ENCODE measurements at places on chromosomes 2 and 18.

- no peak for DNase-seq
Measured at GRCh38 chr2:141589314-141589713, 541.5 kb downstream of the LRP1B start.

- no peak for DNase-seq
Measured at GRCh38 chr2:160064916-160065315, 2.5 kb upstream of the PLA2R1 start.

GRCh38 chr18:4196351-4196750 lies 258.8 kb downstream of the DLGAP1 start:
- no peak for DNase-seq

DNA sequence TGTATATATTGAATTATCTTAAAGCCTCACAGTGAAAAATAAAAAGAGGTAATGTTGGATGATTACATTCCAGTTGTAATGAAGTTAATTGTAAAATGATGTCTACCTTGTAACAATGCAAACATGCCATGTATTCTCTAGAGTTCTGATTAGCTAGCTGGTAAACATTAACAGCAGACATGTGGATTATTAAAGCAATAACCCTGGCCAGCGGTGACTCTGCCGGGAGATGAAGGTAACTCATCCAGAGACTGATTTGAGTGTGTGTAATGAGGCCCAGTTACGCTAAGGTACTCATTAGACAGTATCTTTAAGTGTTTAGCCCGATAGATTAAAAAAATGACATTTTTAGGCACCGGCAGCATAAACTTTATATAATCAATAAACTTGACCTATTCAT lies 79.6 kb upstream of the REV1 start:
- DNase-seq = no peak

- no peak for DNase-seq
Measured at GRCh38 chr2:220785178-220785577, 786.9 kb downstream of the EPHA4 start.

- DNase-seq = no peak
Measured at GRCh38 chr18:2535419-2535910, 35.8 kb downstream of the METTL4 start.

GRCh38 chr2:217947383-217948350 lies 55.1 kb downstream of the TNS1 start:
- DNase-seq = no peak

GRCh38 chr2:30613001-30613400 lies 166.0 kb downstream of the LCLAT1 start:
- DNase-seq = no peak

GRCh38 chr2:11419781-11420180 lies 46.2 kb downstream of the E2F6 start:
- DNase-seq = no peak

DNA sequence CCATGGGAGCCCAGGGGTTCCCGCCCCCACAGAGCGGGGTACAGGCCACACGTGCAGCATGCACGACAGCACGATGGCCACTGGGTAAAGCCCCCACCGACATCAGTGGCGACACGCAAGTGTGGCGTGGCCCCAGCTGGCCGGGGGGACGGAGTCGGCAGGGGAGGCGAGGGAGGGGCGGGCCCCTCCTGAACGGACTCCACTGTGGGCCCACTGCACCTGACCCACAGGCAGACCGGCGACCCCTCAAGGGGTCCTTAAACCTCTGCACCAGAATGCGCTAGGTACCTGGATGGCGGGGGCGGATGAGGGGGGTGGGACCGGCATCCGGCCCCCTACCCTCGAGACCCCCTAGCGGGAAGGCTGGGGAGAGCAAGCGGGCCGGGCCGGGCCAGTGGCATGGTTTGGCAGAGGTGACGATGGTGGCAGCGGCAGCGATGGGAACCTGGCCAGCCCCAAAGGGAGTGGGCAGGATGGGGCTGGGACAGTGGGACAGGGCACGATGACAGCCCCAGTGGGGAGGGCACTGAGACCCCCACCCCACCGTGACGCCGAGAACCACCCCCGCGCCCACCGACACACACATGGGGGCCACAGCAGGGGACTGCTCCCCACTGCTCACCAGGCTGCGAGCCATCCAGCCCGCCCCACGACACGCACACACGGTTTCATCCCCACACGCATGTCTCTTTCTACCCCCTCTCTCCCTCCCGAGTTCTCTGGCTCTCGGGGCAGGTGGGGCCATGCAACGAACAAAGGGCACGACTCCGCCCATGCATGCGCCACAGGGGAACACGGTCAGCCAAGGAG lies 91.9 kb upstream of the ANKRD30BL start:
- DNase-seq = no peak

GRCh38 chr2:29223851-29224692 lies 108.9 kb downstream of the CLIP4 start:
- peak; percentile 15 for DNase-seq

GRCh38 chr2:119487434-119488244 lies 36.6 kb downstream of the SCTR start:
- DNase-seq = no peak

DNA sequence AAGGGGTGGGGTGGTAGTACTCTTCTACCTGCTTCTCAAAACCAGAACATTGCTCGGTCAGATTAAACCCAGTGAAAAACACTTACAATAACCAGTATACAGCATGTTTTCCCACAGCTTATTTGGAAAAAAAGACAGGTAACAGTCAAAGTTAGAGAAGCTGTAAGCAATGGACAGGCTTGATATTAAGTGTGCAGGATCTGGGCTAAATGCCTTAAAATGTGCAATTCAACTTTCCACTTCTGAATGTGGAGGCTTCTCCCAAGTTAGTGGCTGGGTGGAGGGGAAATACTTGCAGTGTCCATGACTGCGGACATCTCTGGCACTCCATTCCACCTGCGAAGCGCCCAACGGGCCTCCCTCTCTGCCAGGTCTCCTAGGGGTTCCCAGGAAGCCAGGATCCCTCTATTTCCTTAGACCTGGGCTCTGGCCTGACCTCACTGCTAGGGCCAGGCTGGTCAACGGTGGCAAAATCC lies 5.3 kb downstream of the ZEB2 start:
- DNase-seq = no peak

DNA sequence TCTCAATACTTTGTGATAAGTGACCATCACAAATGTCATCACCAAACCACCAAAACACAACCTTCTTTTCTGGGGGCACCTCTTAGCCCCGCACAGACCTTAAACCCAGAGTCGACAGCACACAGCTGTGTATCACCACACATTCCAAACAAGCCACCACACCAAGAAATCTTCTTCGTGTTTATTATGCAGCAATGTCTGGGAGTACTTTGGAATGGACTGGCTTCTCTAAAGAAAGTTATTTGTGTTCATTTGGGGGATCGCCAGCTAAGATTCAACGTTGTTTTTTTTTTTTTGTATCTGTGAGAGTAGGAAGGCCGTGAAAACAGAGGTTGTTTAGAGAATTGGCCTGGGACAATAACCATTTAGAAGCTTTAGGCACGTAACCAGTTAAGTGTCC lies 1.1 kb upstream of the MTA3 start:
- no peak for DNase-seq

GRCh38 chr2:171227066-171227782 lies 66.5 kb upstream of the TLK1 start:
- DNase-seq = no peak

DNA sequence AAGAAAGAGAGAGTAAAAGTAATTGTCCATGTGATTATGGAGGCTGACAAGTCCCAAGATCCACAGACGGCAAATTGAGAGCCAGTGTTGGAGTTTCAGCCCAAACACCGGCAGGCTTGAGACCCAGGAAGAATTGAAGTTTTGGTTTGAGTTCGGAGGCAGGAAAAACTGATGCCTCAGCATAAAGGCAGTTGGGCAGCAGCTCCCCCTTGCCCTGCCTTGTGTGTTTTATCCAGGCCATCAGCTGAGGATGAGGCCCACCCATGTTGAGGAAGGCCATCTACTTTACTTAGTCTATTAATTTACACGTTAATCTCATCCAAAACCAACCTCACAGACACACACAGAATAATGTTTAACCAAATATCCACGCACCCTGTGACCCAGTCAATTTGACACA lies 64.6 kb upstream of the SERPINE2 start:
- DNase-seq = no peak

DNA sequence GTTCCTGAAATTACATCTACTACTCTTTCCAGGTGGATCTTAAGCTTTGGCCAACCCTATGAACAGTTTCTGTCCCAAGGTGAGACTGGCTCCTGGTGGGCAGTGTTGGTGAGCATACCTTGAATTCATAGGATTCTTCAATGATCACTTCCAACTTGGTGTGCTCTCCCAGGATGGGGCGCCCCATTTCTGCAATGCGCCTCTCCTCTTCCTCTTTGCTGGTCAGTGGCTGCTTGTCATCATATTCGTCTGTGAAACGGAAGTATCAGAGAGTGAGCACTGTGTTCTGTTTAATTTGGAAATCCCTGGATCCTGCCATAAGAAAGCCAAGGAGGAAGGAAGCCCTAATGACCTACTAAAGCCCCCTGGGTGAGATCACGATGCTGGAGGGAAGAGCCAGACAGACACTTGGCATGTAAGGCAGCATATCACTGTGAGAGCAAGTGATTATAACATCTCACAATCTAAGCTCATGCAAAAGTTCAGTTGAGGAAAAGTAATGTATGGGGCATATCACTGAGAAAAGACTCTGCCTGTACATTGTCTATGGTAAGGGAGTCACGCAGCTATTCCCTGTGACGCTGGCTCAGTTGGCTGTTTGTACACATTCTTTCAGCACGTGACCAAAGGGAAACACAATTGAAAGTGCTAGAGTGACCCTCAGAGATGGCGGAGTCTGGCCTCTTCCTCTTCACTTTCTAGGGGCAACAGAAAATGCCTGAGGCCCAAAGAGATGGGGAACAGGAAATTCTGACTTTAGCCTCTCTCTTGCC lies 287.0 kb downstream of the SLC8A1 start:
- DNase-seq = no peak

- peak; percentile 45 for DNase-seq
Measured at GRCh38 chr2:144518748-144519596, 947 bp downstream of the ZEB2 start.

DNA sequence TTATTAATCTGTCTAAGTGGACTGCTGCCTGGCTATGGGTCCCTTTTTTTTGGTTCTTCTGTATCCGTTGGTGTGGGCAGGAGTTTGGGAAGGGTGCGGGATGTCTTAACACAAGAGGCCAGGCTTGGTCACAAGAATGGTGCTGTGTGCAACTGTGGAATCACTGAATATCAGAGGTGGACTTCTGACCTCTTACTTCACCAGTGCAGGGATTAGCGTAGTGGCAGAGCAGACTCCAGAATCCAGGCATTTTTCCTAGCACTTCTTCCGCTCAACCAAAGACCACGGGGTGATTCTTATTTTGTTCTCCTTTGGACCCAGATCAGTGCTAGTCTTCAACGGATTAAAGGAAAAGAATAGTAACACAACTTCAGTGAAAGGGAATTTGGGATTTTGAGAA lies 254.3 kb upstream of the TNP1 start:
- DNase-seq = no peak
